Spleen (tissue), 13 donors: ENCODE measurements at places on chromosomes 3 and 15. TPM values are rescaled to one million over a fixed set of nuclear protein-coding genes. Genes with fewer than 3 reads are reported as not detected.

GRCh38 chr3:99506-99905 lies 97.1 kb upstream of the CHL1 start:
- DNase-seq, result no peak
- H3K36me3 ChIP-seq, result no peaks in the 10 kb centered on the region
- no peak overlapping the region for H3K27ac ChIP-seq

DNA sequence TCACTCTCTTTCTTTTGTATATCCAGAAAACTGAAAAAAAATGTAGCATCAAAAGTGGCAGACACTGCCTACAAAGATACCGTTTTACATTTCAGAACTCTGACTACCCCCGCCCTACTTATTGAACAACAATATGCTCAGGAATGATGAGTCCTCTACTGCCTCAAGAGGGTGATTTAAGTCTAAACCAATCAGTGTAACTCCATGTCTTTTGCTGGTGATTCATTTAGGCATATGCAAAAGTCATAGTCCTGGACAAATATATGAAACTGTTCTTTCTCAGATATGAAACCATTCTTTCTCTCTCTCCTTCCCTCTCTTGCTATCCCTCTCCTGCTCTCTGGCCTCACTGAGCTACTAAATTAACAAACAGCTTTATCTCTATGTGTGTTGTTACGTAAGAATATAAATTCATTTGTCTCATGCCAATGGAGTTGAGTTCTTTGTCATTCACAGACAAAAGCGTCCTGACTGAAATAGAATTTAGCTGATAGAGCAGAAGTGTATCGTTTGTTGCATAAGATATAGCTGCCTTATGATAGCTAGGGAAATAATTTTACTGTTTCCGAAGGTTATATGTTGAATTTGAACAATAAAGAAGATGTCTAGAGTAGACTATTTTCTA lies 133.7 kb upstream of the OSTN start:
- H3K4me1 ChIP-seq, result no peaks in the 10 kb centered on the region
- DNase-seq, result no peak
- H3K27me3 ChIP-seq, result no peaks in the 10 kb centered on the region
- no peak overlapping the region for H3K27ac ChIP-seq

DNA sequence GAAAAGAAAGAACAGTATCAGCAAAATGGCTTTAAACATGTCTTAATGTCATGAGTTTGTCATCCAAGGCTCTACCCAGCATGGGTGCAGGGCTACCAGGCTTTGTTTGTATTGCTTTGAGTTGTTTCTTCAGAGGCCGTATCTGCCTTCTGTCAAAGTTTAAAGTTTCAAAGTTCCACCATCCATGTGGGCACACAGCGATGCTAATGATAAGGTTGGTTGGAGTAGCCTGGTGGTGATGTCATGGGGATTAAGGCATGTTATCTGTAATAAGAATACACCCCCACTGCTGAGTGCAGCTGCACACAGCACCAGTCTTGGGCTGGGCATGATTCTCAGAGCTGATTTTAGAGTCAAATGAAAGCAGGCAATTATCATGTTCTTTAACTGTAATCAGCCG lies 72.0 kb upstream of the LRTM1 start:
- H3K4me1 ChIP-seq, result no peaks in the 10 kb centered on the region
- no peaks in the 10 kb centered on the region for H3K36me3 ChIP-seq
- no peak for DNase-seq
- no peaks in the 10 kb centered on the region for H3K27me3 ChIP-seq
- no peak overlapping the region for H3K27ac ChIP-seq

SPINK8 gene
- total RNA-seq, result not detected

MYRIP gene
- total RNA-seq, result 15.6 TPM

PRICKLE2 gene
- 3.1 TPM for total RNA-seq
